Stimulated activated CD4-positive, alpha-beta T cell treated with anti-CD3 and anti-CD28 coated beads, TNF-alpha, amount 100 ng/mL, for 24 hours (primary cell): ENCODE measurements at places on chromosomes 2 and 18.

- no peak for DNase-seq
Measured at GRCh38 chr18:78860117-78860516, 119.5 kb upstream of the SALL3 start.

- DNase-seq = no peak
Measured at GRCh38 chr2:157325786-157326185, at the start of gene ERMN. Gene ERMN (minus strand): TSS chr2:157325824. CDS start chr2:157325642, 182 bp downstream.

- DNase-seq = no peak
Measured at GRCh38 chr2:61771904-61772845, 81.7 kb downstream of the FAM161A start.

GRCh38 chr2:1802469-1803216, 58.3 kb upstream of the PXDN start:
- DNase-seq = no peak

GRCh38 chr2:197677483-197677882, 2.1 kb upstream of the RFTN2 start:
- DNase-seq = no peak

- DNase-seq = peak; percentile 66
Measured at GRCh38 chr2:195535911-195536522, 121.0 kb upstream of the SLC39A10 start.
